ENCODE measurements at places on chromosomes 2 and 18.
A peak's percentile ranks its signal among the peaks of the same experiment; 100 is the strongest.

DNA sequence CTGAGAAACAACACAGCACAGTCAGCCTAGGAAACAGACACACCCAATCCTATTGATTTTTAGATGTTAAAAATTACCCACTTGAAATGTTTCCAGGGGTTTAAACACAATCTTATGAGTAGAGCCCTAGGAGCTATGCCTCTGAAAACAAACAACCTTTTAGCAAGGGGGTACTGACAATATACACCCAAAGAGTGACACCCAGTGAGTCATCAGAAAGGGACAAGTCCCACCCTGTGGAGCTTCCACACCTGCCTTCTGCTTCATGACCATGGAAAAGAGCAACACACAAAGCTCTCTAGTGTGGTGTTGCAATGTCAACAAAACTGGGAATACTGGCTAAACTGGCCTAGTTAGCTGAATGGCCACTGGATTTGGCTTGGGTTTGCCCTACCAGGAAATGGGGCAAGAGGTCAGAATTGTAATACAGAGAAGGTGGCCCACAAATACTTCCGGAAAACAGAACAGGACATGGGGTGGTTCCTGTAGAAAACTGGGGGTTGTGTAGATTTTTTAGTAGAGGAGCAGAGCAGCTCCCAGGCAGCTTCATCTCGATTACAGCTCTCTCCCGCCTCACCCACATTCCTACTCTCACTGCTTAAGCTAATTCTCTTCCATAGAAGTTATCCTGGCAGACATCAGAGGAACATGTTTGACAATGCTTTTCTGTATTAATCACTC lies 98.2 kb downstream of the GAREM1 start:
- DNase-seq = no peak

DNA sequence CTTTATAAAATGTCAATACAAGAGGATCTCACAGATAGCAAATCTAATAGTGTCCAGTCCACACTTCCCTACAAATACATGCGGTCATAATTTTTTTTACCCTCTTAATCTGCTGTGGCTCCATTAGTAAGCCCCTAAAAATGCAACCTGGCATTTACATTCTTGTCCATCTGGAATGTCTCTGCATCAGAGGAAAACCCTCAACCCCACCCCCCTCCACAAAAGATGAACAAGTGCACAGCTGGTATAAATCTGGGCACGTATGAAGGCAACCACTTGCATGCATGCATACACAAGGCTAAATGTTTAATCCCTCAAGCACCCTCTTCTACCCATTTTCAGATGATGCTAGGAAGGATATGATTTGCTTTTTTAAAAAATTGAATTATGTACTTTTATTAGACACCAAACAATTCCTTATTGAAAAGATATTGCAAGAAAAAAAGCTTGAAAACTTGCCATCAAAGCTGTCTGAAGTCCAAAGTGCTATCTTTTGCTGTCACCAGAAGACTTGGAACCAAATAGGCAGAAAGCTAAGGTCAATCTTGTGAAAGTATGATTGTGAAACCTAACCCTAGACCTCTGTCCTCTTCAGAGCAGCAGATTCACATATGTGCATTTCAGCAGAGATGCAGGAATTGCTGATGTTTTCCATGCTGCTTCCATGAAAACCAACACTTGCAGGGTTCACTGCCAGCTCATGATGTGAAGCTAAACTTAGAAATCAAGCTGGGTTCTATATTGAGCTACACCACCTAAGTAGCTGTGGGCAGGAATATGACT lies 39.0 kb downstream of the IRS1 start:
- DNase-seq = no peak

DNA sequence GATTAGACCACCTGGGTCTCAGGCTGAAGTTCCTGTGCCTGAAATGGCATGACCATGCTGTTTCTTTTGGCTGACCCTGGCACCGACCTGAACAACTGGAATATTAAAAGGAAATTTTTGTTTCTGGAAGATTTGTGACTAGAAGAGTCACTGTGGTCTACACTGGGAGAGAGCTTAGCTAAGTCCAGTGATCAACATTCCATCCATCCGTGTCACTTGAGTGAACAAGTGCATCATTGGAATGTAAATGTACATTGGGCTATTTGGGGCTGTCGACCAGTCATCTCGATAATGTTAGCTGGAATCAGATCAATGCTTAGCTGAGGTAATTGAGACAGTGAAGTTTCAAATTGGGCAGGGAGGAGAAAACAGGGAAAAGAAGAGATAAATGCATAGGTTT lies 95.4 kb upstream of the CCDC85A start:
- DNase-seq = no peak

DNA sequence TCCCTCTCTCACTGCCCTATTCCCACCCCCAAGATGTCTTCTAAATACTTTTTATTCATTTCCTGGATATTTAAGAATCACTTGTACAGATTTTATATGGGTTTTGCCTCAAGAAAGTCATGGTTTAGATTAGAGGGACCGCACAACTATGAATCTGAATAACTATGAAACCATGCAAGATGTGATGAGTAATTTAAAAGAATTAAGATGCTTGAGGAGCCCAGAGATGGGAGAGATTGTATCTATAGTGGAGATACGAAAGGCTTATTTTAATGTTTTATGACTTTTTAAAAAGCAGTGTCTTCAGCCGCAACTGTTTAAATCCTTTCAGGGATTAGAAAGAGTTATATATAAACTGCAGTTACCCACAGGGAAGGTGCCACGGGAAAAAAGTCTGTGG lies 324.1 kb downstream of the LPIN1 start:
- DNase-seq = no peak

GRCh38 chr2:107775791-107776190 lies 50.9 kb upstream of the RGPD4 start:
- DNase-seq = no peak

DNA sequence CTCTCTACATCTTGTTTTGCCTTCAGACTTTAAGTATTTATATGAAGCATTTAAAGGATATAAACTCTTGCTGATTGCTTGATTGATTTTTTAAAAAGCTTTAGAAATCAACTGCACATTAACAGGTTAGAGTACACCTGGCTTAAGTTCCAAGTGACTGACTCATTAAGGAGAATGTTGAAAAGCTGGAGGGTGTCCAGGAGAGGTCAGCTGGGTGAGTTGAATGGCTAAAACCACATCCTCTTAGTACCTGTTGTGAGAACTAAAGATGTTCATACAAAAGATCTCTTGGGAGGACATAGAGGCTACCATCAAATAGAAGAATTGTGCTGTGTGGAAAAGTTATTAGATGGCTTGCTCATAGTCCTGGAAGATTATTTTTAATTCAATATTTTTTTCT lies 206.8 kb downstream of the TXNL1 start:
- DNase-seq = no peak

DNA sequence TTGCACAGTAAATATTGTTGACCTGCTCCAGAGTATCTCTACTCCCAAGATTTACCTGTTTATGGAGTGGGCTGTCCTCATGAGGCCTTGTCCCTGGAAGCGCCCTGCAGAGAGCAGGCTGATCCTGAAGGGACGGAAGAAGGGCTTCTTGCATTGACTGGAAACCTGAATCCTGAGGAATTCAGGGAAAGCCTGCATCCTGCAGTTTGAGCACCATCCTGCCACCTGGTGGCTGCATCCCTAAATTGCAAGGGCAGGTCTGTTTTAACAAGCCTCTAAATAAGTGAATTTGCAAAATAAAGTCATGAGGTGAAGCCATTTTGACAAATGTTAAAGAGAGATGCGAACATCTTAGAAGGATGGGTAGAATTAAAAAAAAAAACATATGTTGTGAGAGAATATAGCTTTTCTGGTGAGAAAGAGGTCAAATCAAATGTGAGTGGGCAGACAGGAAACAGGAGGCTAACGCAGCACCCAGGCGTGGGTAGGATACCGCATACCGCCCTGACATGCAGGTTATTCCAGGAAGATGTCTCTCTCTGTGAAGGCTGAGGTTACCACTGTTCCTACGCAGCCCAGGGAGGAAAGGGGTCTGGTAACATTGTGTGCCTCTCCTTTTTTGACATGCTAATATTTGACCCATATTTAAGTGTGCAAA lies 754.9 kb downstream of the RNF144A start:
- DNase-seq = peak; percentile 23

- no peak for DNase-seq
Observed at GRCh38 chr2:86623043-86623493, 597 bp downstream of the RNF103 start.

DNA sequence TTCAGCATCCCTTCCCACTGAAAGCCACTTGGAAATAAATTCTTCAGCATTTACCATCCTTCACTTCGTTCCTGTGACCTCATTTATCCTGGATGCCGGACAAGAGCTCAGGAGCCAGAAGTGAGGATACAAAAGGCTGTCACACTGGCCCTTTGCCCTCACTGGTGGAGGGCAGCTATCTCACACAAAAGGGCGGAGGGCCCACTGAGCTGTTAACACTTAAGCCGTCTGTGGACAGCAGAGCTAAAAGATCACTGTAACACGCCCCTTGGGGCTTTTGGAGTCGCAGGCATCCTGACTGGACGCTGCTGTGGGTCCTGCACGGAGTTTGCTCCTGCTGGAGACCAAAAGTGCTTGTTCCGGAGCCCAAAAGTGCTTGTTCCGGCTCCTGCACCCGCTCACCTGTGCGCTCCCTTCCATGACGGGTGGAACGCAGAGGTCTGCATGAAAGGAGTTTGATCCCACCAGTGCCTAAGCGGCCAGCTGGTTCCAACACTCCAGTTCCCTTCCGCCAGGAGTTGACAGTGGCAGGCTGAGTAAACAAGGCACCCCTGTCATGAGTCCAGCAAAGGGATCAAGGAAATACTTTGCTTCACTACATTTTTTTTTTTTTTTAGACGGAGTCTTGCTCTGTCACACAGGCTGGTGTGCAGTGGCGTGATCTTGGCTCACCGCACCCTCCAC lies 572.0 kb upstream of the LINC00305 start:
- DNase-seq = no peak

- no peak for DNase-seq
Observed at GRCh38 chr2:31254237-31255203, 20.6 kb downstream of the EHD3 start.

GRCh38 chr2:168149986-168150385 lies 97.4 kb downstream of the STK39 start:
- no peak for DNase-seq

DNA sequence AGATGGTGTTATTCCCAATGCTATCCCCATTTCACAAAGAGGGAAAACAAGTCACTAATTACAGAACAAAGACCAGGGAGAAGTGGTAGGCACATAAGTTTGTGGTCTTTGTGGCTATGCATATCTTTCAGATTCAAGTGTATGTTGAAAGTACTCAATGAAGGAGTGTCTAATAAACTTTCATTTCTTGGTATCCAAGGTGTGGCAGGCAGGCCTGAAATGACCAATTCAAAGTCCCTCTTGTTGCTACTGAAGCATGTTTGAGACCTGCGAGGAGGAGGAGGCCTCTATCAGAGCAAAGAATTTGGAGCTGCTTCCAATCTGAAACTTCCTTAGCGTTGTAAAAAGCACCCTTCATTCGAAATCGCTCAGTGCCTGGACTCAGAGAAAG lies 60.9 kb upstream of the KLF7 start:
- DNase-seq = no peak

- no peak for DNase-seq
Observed at GRCh38 chr2:207282916-207283315, 117.2 kb upstream of the KLF7 start.

DNA sequence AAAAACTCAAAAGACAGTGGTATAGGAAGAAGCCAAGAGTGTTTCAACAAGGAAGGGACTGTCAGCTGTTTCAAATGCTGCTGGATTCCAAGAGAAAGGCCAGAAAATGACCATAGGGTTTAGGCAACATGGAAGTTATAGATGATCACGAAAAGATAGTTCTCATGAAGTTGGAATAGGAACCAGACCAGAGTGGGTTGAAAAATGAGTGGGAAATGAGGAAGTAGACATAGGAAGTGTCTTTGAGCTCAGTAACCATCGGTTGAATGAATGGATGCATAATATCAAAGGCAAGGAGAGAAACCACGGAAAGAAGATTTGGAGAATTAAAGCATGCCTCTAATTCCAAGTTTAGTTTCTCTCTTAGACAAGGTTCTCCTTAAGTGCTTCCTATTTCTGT lies 1.3 kb downstream of the NCAPH start:
- DNase-seq = no peak

DNA sequence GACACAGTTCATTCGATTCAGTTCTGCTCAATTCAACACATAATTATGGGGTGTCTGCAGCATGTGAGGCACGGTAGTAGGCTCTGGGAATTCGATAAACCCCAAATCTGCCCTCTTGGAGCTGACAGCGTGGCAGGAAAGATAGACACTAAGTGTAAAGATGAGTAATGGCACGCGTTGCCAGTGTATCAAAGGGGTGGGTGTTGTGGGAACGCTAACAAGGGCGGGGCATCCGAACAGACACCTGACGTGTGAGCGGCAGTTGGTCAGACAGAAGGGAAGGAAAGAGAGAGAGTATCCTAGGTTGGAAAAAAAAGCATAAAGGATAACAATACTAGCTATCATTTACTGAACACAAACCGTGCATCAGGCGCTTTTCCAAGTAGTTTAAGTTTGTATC lies 125.7 kb upstream of the HAAO start:
- DNase-seq = no peak

- DNase-seq = no peak
Observed at GRCh38 chr2:197931661-197932312, 127.4 kb downstream of the PLCL1 start.

GRCh38 chr2:203591642-203592041 lies 56.5 kb upstream of the RAPH1 start:
- no peak for DNase-seq

DNA sequence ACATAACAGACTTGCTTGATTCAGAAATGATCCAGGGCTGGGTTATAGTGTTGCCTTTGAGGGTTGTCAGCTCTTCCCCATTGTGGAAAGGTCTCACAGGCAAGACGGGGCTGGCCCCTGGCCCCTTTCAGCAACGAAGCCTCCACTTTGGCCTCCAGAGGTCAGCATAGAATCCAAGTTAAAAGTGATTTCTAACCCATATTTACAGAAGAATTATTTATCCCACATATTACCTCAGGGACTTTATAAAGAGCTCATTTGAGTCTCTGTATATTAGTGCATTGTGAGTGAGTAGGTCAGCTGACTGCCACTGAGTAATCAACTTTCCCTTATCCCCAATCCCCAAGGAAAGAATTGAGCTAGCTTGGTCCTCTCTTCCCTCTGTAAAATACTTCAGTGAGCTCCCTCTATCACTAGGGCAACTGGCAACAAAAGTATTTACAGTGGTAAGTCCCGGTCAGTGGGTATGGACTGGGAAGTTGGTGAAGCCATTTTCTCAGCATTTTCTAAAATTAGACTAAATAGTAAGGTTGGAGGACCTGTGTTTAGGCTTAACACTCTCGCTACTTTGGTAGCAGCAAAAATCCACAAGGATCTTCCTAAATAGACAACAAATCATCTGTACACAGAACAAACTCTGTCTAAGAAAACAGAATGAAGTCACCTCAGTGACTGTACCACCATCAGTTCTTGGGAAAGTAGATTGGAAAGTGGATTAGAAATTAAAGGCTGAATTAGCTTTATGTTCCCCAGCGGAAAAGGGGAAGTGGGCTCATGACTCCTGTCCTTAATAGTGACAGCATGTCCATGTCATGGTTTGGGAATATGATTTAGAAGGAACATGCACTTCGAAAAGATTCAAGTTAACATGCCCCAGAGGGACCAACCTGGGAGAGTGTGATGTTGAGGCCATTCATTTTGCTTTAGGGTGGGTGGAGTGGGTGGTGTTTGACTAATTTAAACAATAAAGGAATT lies 171.0 kb upstream of the SIX3 start:
- DNase-seq = no peak
